Fibroblast of pulmonary artery (primary cell): ENCODE measurements at places on chromosomes 4 and X.

DNA sequence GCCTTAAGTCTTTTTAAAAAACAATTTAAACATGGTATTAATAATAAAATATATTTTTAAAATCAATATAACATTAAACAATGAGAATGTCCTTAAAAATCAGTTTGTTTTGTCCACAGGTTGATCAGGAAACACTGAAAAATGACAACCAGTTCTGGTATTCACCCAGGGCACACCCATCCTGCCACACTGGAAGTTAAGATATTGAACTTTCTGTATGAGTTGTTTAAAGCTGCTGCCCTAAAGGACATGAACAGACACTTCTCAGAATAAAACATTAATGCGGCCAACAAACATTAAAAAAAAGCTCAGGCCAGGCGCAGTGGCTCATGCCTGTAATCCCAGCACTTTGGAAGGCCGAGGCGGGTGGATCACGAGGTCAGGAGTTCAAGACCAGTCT is 15.0 kb upstream of the HOPX start:
- DNase-seq: no peak

GRCh38 chr4:155878611-155879010 is 12.5 kb upstream of the ASIC5 start:
- DNase-seq: no peak

DNA sequence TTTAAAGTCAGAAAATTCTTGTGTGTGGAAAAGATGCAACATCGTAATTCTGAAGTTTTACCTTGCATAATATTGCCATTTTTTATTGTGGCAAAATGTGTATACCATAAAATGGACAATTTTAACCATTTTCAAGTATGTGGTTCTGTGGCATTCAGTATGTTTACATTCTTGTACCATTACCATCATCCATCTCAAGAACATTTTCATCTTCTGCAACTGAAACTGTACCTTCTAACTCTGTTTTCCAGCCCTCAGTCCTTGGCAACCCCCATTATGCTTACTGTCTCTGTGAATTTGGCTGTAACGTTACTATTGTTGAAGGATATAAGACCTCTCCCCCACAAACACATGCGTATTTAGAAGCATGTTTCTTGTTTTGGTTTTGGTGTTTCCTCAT is 123.2 kb downstream of the BMPR1B start:
- peak; percentile 3 for DNase-seq

DNA sequence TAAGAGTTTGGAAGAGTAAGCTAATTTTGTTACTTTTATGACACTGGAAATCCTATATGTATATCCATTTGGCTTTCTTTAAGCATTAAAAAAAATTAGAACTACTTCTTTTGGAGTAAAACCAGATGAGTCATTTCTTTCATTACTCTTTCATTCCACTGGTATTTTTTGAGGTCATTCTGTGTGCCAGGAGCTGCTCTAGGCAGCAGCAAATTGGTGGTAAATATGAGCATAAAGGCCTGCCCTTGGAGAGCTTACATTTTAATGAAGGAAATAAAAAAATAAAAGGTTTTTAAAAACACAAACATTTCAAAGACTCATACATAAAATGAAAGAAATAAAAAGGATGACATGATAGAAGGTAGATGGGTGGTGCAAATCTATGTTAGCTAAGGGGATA is 37.4 kb downstream of the MID1 start:
- DNase-seq: peak; percentile 63

DNA sequence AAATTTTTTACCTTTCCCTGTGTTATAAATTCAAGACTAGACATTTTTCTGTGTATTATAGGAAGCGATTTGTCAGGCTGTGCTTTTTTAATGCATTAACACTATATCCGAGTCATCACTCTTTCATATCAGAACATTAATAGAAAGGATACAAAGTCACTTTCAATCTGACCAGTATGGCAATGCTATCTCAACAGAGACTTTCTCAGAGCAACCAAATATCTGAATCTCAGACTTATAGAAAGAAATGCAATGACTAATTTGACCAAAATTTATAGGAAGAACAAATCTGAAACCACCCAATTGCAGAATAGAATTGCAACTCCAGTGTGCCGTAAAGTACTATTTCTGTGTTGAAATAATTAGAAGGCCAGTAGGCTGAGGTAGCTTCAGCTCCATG is 473 bp upstream of the TKTL2 start:
- no peak for DNase-seq

- no peak for DNase-seq
Measured at GRCh38 chr4:182922501-182923284, 5.5 kb upstream of the DCTD start.
